ENCODE measurements at places on chromosomes 3 and 15.

- DNase-seq, result no peak
Observed at GRCh38 chr3:126557761-126558160, 971 bp downstream of the C3orf22 start.

DNA sequence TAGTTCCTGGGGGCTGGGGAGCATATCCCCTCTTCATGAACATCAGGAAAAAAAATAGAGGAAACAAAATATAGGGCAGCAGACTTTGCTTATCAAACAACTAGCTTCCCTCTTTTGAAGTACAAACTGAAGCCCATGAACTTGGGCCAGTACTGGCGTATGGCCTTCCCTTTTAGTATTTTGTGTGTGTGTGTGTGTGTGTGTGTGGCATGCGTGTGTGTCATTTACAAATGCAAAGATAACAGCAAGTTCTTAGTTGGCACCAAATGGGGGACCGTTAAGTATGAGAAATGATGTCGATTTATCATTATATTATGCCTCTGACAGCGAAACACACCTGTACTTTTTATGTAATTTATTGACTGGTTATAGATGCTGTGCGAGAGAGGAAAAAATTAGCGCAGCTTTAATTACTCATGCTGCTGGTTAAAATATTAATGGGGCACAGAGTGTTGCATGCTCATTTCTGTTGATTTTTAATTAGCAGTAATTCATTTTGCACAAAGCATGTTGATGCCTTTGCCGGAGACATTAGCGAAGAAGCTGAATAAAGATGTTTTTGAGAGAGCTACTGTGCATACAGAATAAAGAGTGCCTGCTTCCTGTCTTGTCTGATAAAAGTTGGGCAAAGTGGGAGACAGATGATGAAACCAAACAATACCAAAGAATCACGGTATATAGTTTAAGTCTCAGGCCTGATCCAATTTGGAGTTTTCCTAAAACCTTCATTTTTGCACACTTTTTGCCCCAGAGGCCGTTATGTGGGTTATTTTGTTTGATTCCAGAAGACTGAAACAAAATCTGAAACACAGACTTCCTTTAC lies 297.1 kb downstream of the SATB1 start:
- DNase-seq, result no peak

DNA sequence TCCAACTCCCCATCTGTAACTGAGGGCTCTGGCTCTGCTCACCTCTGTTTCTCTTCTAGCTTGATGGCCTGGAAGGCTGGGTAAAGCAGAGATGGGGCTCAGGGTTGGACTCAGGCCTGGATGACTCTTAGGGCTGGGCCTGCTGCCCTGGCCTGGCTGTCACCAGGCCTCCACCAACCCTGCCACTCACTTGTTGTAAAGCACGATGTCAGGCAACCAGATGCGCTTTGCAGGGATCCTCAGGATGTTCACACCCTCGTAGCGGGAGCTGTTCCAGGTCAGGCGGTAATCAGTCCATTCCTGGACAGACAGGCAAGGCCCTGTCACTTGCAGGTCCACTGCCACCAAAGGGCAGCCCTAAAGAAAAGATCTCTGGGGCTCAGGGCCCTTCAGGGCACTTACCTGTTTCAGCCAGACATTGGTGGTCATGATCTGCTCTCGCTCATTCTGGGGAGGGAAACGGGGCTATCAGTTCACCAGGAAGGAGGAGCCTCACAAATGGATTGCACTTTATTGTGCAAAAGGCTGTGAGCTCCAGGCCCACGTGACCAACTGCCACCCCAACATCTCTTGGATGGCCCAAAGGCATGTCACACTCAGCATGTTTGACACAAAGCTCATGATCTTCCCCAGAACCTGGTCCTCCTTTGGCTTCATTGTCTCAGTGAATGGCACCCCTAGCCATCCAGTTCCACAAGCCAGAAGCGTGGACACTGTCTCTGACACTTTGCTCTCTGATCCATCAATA lies 9.9 kb downstream of the CHRNB4 start:
- DNase-seq, result no peak

- no peak for DNase-seq
Observed at GRCh38 chr15:46251903-46252302, 617.1 kb downstream of the SQOR start.

DNA sequence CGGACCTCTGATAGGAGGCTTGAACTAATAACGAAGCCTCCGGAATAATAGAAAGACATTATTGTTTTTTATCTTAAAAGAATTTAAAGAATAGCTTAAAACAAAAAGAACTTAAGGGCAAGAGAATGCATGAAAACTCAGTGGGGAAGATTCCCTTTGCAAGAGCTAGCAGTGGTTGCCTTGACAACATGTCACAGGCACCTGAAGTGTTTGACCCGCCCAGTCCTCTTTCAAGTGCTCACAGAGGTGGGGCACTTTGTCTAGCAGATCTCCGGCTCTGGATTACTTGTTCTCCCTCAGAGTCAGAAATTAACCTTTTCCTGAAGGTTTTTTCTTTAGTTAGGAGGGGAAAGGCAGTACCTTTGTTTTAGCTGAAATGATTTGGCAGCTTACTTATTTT lies 37.8 kb downstream of the LARS2 start:
- no peak for DNase-seq

DNA sequence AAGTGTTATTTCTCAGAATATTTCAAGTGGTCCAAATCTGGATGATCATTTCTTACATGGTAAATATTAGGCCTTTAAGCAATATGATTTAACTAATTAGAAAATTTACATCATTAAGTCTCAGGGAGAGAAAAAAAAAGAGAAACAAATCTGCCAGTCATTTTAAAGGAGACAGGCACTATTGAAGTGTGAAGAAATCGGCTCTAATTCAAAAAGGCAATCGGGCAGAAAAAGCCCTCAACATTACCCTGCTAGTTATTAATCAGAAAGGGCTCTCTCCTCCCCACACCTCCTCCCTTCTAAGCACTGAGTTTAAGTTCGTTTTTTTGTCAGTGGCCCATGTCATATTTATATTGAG lies 215.9 kb downstream of the MEIS2 start:
- DNase-seq, result no peak

DNA sequence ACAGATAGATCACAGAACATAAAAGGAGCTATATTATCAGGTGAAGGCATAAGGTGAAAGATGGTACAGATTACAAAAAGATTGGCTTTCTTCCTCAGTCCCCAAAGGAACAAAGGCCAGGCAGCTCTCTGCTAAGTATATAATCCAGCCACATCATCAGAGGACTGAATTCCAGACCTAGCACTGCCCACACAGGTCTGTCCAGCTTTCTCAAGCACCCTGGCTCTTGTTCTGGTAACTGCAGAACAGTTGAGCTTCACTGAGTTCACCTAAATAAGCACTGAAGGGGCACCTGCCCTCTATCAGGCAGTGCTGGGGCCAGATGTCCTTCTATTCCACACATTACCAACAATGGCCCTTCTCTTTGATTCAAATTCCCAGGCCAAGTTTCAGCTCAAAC lies 6.3 kb downstream of the DUOXA1 start:
- no peak for DNase-seq

DNA sequence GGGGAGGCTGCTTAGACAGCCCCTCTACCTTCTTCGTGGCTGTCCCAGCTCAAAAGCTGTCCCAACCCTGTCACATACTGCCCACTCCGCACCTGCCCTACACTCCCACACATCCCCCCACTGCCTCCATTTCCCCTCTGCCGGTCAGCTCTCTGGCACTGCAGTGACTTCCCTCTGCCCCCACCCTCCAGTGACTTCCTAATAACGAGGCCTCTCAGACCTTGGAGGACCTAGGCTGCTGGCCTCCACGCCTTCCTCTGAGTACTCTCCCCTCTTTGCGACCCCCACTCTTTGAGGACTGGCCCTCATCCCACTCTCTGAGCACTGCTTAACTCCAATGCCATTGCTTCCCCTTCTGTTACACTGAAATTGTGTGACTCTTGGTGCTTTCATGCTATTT lies 45.3 kb downstream of the KY start:
- DNase-seq, result no peak

DNA sequence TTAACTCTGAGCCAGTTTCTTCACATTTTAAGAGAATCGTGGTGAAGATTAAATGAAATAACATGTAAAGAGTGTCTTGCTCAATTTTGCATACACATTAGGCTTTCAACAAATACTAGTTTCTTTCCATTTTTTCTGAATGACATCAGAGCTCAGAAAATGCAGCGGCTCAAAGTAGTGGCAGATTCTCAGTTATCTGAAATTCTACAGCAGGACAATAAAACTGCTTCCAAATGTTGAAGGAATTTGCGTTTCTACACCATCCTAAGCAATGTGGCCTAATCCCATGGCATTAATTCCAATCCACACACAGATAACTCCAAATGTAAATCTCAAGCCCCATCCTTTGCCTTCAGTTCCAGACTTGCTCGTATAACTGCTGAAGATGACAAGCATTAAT lies 115.8 kb downstream of the PLCH1 start:
- no peak for DNase-seq

DNA sequence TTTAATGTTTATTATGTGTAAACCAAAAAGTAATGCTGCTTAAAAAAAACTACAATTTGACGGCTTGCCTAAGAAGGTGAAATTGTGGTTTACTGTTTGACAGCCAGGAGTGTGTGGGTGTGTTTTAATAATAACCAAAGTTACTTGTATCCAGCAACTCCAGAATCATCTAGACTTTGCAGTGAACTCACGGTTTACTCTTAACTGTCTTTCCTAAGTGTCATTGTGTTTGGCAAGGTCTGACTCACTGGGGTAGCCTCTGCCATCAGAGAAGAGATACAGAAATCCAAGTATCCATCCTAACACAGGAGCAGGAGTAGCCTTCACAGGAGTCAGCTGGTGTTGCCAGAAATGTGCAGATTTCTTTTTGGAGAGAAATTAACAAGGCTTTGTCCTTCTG lies 151.1 kb downstream of the CTNNB1 start:
- peak; percentile 6 for DNase-seq

- DNase-seq, result peak; percentile 29
Observed at GRCh38 chr15:80461356-80462095, 57.3 kb downstream of the ARNT2 start.

Data from RCC 7860 (cell line).